NCI-H524 (cell line): ENCODE measurements at places on chromosomes 3 and 15.

GRCh38 chr3:49198161-49198560 is 26.8 kb downstream of the KLHDC8B start:
- DNase-seq = no peak

GRCh38 chr3:156826896-156827882 is 1.0 kb downstream of the LEKR1 start:
- DNase-seq = no peak

- DNase-seq = no peak
These were observed 22.8 kb downstream of the BCHE start for GRCh38 chr3:165814380-165814779.

DNA sequence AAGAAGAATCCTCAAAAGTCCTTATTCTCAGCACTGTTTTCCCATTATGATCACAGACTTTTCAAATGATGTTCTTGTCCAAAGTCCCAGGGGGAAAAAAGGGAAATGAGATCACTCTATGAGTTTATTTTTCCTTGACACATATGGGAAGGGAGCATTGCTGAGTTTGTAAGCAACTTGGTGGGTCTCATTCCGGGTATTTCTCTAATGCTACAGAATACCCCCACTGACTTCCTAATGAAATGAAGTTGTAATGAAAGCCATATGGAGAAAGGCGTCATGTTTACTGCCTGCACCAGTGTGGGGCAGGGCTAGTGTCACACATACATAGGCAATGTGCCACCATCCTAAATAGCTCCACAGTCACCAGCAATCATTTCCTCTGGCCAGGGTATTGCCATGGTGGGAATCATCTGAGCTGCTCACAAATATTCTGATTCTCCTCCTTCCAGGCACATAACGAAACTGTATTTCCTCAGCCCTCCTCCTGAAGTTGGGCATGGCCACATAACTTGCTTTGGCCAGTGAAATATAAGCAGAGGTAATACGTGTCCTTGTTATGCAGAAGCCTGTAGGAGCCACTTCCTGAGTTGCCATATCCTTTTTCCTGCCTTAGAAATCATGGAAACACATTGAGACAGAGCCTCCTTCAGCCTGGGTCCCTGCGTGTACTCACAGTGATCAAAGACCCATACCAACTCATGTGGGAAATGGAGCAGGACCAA is 41.0 kb upstream of the C15orf61 start:
- DNase-seq = no peak

DNA sequence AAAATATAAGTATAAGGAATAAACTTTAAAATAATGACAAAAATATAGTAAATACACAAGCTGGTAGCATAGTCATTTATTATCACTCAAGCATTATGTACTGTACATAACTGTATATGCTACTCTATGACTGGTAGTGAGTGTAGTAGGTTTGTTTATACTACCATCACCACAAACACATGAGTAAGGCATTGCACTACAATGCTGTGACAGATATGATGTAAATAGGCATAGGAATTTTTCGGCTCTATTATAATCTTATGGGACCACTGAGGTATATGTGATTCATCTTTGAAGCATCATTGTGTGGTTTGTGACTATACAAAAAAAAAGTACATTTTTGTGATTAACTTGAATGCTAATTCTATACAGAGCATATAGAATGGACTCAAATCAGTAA is 35.3 kb upstream of the FBN1 start:
- DNase-seq = no peak

- DNase-seq = no peak
These were observed 99.6 kb downstream of the TMCC1 start for GRCh38 chr3:129793942-129794310.

GRCh38 chr15:79778378-79778990 is 118.3 kb downstream of the MTHFS start:
- DNase-seq = no peak

- DNase-seq = no peak
These were observed 29.2 kb downstream of the PAQR9 start for GRCh38 chr3:142934128-142934886.

DNA sequence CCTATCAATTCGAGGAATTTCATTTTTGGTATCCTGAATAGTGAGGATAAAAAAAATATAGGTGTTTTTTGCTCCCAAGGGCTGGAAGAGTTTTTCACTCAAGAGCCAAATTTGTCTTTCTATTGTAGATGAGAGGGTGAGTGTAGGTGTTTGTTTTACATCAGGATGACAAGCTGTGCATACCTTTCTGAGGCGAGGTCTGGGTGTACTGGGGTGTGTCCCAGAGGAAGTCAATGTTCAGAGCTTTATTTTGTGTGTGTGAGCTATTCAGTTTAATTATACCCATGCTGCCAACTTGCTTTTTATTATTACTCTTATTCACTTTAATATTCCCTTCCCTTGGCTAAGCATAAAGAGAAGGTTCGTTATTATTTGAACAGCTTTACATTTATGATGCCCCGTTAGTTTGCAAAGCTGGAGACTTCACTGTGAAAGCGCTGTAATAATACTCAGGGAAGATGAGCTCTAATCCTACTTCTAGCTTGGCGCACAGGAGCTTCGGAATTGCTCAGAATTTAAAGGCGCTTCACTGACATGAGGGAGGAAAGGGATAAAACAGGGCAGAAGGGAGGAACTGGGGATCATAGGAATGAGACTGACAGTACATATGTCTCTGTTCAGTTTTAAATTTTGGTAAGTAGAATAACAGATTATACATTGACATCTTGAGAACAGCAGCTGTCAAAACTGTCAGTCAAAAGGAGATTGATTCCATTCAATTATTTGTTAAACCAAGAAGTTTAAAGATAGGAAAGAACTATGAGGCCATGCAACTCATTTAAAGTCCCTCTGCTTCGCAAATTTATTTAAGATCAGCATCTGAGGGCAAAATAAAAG is 117.7 kb upstream of the TP63 start:
- peak; percentile 29 for DNase-seq

GRCh38 chr3:161558236-161558635 is 61.6 kb downstream of the OTOL1 start:
- no peak for DNase-seq

GRCh38 chr3:47315069-47315647 is 32.4 kb downstream of the KLHL18 start:
- DNase-seq = no peak

- DNase-seq = no peak
These were observed 479.9 kb downstream of the GRM7 start for GRCh38 chr3:7340795-7341194.

DNA sequence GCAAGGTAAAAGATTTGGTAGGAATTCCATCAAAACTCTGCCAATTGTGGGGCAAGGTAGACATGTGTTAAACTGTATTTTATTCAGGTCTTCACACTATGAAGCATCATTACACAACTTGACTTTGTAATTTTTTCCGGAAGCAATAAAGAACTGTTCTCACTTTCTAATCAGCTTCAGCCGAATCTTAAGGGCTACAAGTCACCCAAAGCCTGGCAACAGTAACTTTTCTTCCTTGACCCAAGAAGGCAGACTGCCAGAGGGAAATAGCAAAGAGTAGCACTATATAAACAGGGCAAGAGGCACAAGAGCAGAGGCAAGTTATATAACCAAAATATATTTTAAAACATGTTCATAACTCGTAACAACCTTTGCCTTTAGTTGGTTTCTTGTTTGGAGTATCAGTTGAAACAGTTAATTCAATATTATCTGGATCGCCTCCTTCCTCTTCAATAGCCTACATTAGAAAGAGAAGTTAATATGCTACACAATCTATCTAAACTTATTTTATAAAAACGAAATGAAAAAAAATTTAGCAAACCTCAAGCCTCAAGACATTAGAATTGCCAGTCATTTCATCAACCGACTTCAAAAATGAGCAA is 1.4 kb downstream of the SLTM start:
- DNase-seq = no peak

DNA sequence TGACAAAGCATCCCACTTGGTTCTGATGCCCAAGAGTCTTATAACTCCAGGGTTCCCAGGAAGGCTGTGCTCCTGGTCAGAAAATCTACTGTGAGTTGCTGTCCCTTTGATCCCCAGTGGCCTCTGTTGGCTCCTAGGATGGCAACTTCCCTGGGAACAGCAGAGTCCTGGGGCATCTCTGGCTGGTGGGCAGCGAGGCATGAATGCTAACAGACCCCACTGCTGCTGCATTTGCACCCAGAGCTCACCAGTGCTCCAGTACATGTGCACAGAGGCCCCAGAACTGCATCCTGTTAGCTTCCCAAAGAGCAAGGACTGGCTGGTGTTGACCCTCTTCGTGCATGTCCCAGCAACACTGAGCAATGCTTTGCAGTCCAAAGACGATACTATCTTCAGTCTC is 15.7 kb downstream of the CAV3 start:
- DNase-seq = no peak

DNA sequence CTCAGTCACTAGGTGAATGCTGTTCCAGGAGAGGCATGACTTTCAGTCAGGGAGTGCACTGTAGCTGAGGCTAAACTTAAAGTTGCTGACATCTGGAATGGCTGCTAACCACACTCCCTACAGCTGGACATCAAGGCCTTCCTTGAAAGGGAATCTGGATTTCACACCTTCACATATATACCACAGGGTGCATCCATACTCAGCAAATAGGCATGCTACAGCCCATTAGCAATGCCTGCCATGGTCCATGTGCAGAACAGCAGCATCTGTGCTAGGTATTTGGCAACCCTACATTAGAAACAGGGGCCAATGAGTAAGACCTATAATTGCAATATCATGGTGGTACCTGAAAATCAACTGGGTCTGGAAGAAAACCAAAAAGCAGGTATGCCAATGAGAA is 74.8 kb downstream of the SNTN start:
- DNase-seq = no peak

DNA sequence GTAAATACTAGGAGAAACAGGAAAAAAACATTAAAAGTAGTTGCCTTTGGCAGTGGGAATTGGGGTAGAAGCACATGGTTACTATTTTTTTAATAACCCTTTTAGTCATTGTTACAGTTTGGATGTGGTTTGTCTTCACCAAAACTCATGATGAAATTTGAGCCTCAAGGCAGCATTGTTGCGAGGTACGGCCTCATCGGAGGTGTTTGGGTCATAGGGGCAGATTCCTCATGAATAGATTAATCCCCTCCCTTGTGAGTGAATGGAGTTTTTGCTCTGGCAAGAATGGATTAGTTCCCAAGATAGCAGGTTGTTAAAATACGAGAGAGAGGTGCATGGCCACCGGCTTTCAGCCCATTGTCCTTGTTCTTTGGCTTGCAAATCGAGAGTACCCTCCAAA is 92.6 kb downstream of the LEKR1 start:
- no peak for DNase-seq

- no peak for DNase-seq
These were observed 89.1 kb upstream of the GALNT15 start for GRCh38 chr3:16085410-16085809.

DNA sequence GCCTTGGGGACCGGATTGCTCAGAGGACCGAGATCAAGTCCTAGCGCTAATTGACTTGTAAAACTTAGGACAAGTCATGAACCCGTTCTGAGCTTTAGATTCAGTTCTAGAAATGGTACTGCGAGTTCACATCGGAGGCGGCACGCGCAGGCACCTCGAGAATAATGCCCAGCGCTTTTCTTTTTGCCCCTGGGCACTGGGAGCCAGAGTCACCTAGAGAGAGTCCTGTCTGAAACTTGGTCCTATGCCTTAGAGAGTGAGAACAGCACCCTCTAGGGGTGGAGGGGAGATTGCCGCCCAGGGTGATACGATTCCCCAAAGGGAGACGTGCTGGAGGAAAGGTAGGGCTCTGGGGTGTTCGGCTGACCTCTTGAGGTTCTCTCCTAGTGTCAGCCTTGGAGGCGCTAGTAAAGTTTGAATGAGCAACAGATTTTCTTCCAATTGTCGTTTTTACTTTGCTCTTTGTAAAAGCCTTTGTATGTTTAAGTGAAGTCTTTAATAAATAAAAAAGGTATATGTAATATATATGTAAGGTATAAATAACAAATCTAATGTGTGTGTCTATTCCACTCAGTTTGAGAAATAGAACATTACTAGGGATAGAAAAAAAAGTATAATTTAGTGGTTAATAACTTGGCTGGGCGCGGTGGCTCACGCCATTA is 826 bp downstream of the EEF1AKMT4 start:
- DNase-seq = peak; percentile 98

DNA sequence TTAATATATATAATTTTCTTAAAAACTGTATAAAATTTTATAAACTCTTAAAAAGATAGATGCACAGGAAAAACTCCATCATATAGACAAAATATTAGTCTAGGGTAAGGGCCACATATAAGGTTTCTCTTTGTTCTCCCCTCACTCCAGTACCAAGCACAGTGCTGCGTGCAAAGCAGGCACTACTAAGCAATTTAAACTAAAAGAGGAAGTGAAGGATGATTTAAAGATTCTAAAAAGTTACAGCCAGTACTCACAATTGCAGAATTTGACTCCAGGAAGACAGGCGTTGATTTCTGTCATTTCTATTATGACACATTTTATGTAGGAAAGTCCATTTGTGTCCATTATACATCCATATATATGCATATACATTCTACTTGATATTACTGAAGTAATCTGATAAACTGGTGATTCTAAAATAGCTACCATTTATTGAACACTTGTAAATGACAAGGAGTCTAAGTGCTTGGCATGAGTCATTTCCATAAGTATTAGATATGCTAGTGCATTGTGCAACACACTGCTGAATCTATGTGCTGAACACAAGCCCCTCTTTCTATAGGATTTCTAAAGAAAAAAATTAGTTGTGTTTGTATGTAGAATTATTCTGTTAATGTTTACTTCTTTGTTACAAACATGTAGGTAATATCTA is 785.5 kb upstream of the ARRDC4 start:
- no peak for DNase-seq

DNA sequence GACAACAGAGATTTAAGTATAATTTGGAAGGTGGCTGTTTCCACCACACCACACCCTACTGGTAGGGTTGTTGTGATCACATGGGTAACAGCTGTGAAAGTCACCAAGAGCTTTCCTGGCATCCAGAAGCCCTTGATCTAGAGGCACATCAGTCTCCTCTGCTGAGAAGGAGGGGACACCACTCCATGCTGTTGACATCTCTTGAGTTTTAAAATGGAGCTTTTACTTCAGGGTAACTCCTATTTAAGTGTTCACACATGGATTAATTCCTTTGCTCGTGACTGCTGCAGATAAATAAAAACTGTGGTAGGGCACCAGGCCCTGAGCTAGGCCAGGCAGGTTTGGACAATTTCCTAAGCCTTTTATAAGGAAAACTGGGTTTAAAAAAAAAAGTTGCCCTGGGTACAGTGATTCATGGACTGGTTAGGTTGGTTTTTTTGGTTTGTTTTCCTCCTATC is 7.5 kb downstream of the EXOSC7 start:
- DNase-seq = no peak

DNA sequence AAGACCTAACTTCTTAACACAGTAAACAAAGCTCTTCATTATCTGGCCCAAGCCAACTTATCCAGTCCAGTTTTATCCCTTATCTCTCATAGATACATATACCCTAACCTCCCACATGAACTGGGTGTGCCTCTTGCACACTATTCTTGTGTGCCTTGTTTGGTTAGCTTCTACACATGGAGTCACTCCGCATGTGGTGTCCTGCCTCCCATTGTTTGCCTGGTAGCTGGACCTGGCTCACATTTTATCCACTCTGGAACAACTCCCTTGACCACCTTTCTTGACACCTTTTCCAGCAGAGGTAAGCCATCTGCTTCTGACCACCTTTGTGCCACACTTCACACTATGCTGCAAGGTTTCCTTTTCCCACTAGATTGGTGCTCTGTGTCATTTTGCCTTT is 15.2 kb downstream of the TIPARP start:
- no peak for DNase-seq
